Fibroblast of villous mesenchyme (primary cell): ENCODE measurements at places on chromosomes 3 and 15. TPM values are rescaled to one million over a fixed set of nuclear protein-coding genes. Genes with fewer than 3 reads are reported as not detected.

Gene GOLGA6L9
- 1.3 TPM in 2 replicates for total RNA-seq

Gene A4GNT
- under 0.01 TPM in 1 of 2 replicates, not detected in the other for total RNA-seq

Gene SEMA3G
- total RNA-seq, result 0.32 TPM in 1 of 2 replicates, not detected in the other

Gene RARB
- total RNA-seq, result 13.2 and 21.6 TPM in 2 replicates

Gene VIPR1
- 0.32 TPM in 1 of 2 replicates, not detected in the other for total RNA-seq

Gene NEK11
- total RNA-seq, result 7.7 and 10.4 TPM in 2 replicates

Gene P2RY1
- 0.32 and 0.43 TPM in 2 replicates for total RNA-seq

Gene LRTM1
- total RNA-seq, result not detected in 2 replicates

Gene CIDEC
- total RNA-seq, result not detected in 2 replicates

Gene RASL12
- under 0.01 and 2.9 TPM in 2 replicates for total RNA-seq

Gene SEC22A
- 23.5 and 41.9 TPM in 2 replicates for total RNA-seq

Gene TNIK
- total RNA-seq, result 5.2 and 7.7 TPM in 2 replicates

Gene POPDC2
- 1.3 TPM in 2 replicates for total RNA-seq

DNA sequence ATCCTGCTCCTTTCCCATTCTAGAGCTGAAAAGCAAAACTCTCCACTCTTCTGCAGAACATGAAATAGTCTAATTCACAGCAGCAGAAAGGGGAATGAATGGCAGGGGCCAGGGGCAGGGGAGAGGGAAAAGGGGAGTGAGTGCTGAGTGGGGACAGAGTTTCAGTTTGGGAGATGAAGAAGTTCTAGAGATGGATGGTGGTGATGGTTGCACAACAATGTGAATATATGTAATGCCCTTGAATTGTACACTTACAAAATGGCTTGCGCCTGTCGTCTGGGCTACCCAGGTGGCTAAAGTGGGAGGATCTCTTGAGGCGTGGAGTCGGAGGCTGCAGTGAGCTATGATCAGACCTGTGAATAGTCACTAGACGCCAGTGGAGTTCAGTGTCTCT, 78.5 kb upstream of the MEF2A start:
- DNase-seq, result no peak

- DNase-seq, result peak; percentile 28
Observed at GRCh38 chr3:17638356-17638755, 104.1 kb downstream of the TBC1D5 start.

DNA sequence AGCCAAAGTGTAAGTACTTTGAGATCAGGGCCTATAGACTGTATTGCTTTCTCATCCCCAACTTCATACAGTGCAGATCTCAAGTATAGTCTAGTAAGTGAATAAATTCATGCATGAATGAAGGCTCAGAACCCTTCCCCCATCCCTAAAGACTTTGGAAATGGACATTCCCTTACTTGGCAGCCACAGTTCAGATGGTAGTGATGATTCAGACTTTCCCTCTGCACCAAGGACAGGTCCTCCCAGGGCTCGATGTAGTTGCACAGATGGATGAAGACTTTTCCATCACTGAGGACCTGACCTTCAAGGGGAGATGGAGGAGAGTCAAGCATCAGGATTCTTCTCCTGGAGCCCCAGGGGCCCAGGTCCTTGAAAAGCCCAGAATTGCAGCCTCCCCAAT, 4.6 kb downstream of the TIMP4 start:
- no peak for DNase-seq

DNA sequence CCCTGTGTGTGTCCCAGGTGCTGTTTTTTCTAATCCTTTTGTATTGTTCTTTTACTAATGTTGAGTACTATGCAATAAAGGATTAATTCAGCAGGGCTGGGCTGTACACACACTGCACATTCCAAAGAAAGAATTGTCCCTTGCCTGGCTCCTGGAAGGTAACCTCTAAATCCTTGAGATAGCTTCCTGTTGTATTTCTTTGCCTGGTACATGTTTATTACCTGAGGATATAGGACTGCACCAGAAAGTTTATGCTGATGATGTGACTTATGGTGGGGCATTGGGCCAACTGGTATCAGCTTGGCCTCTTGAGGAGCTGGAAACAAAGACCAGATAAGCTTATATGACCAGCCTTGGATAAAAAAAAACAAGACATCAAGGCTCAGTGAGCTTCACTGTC, 26.6 kb upstream of the FAN1 start:
- no peak for DNase-seq

DNA sequence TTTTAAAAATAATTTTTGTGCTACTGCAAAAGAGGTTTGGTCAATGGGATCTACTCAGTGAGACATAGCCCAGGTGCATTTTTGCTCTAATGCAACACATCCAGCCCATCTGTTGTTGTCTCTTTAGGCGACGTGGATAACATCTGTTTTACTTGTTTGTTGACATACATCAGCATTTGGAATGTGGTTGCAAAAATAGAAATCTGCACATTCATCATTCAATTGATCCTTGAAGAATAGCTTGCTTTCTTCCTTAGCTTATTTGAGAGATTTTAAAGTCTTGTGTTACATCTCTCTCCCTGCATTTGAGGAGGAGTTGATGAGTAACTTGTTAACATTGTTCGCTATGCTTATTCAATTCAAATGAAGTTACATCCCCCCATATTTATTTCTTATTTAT, 1202.3 kb downstream of the NSUN3 start:
- peak; percentile 59 for DNase-seq

GRCh38 chr15:70018646-70019600, 78.8 kb downstream of the TLE3 start:
- DNase-seq, result no peak

DNA sequence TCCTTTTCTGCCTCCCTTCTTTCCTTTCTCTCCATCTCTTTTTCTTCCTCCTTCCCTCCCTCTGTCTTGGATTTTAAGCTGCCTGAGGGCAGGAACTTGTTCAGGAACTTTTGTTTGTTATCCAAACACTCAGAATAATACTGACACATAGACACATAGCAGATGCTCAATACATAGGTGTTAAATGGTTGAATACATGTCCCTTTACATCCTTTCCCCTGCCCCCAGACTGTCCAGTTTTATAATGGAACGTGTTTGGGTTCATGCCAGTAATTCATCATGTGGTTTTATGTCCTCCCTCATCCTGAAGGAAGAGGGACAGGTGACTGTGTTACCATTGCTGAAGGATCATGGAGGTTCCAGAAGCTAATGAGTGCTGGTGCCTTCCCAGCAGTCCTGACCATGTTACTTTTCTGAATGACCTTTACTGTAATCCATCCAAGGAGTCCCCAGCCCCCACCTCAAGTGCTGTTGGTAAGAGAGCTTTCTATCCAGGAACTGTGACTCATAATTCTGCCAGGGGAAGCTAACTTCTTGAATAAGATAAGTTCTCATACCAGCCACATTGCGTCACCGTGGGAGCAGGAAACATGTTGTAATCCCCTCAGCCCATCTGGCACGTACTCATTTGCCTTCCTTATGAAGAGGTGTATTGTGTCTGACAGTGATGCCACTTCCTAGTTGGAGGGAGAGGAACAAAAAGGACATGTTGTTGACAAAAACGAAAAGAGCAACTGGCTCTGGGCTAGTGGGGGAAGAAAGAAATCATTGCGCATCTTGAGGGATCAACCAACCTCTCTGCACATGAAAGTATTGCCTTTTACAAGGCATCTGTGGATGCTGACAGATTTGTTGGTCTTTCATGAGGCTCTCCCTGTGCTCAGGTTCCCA, 52.4 kb downstream of the IL1RAP start:
- DNase-seq, result peak; percentile 100

DNA sequence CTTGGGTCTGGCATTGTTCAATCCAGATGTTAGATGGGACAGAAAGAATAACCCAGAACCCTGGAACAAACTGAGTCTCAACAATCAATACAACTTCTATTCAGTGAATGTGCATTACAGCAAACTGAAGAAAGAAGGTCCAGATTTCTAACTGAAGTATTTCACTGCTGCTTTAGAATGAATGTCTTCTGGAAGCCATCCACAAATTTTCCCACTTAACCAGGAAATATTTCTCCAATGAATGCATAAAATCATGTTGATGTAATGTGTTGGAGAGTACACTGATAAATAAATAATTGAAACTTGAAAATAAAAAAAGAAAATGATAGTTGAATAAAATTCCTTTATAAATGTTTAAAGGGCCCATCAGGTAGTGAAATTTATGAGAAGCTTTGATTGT, 658.6 kb downstream of the ZBBX start:
- no peak for DNase-seq

DNA sequence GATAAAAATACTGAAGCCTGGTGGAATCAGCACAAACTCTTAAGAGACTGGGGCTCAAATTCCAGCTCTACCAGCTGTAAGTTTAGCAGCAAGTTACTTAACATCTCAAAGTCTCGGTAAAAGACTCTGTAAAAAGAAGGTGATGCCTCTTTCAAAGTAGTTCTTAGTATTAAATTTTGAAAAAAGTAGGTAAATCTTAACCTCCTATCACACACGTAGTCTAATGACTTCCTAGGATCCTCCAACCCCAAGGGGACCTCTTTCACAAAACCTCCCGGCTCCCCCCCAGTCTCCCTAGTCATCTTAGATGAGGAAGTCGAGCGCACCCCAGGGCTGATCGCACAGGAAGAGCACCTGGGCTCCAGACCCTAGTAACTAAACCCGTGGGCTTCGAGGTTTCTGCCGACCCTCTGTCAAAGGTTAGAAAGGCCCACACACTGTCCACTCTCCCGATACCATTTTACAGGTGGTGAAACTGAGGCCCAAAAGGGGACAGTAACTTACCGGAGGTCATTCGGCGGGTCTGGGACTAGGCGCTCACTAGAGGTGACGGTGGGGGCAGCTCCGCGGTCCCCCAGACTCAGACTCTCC, 427 bp downstream of the MBD4 start:
- DNase-seq, result peak; percentile 55

DNA sequence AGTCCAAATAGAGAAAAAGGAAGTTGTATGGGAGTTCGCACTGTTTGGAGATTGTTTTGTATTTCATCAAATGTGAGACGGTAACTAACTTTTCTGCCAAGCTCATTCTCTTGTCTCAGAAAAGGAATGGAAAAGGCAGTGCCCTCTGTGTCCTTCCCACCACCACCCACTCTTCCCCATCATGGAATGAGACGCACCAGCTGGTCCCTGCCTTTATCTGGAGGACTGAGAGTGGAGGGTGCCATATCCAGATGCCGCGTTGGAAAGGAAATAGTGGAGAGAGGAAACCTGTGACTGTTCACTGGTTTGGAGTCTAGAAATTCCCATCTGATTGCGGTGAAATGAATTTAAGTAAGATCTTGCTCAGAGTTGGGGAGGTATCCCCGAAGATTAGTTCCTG, 3.7 kb upstream of the CCK start:
- DNase-seq, result no peak

- DNase-seq, result no peak
Observed at GRCh38 chr3:27528791-27529190, 44.6 kb upstream of the SLC4A7 start.

- peak; percentile 47 for DNase-seq
Observed at GRCh38 chr3:129398803-129399144, 29.7 kb downstream of the EFCAB12 start.

DNA sequence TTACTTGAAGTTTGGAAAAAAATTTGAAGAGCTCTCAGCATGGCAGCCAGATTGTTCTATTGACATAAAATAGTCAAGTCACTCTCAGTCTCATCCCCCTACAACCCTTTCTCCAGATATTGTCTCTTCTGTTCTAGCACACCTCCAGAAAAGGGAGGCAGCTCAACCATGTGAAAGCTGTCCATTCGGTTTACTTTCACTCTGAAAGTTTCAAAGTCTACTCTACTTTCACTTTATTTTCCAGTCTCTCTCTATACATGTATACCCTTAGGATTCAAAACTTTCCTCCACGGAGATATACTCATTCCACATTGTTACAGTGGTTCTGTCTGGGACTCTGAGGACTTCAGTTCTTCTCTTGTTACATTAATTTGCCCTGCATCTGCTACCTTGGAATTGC, 111.0 kb upstream of the STAC start:
- DNase-seq, result no peak

- peak; percentile 27 for DNase-seq
Observed at GRCh38 chr15:35713733-35714132, 167.8 kb upstream of the DPH6 start.
